ENCODE measurements at places on chromosomes 5 and 9.

GRCh38 chr5:55913466-55914413 lies 62.6 kb downstream of the IL31RA start:
- no peak for DNase-seq

- DNase-seq: no peak
Observed at GRCh38 chr9:133787754-133788025, 49.5 kb upstream of the SARDH start.

DNA sequence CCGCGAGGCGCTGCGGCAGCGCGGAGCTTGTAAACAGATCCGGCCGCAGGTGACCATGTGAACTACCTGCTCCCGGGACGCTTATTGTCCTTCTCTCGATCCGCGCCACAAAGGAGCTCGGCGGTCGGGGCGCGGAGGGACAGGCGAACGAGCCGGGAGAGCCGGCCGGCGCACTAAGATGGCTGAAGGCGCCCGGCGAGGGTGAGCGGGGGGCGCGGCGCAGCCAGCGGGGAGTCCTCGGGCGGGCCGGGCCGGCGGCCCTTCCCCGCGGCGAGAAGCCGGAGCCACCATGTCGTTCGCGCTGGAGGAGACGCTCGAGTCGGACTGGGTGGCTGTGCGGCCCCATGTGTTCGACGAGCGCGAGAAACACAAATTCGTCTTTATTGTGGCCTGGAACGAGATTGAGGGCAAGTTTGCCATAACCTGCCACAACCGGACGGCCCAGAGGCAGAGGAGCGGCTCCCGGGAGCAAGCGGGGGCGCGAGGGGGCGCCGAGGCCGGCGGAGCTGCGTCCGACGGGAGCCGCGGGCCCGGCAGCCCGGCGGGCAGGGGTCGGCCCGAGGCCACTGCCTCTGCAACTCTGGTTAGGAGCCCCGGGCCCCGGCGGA lies 535 bp downstream of the JMY start:
- peak; percentile 16 for DNase-seq

- no peak for DNase-seq
Observed at GRCh38 chr5:175706499-175706898, 48.6 kb downstream of the HRH2 start.
